ENCODE measurements at places on chromosomes 3 and 15.

DNA sequence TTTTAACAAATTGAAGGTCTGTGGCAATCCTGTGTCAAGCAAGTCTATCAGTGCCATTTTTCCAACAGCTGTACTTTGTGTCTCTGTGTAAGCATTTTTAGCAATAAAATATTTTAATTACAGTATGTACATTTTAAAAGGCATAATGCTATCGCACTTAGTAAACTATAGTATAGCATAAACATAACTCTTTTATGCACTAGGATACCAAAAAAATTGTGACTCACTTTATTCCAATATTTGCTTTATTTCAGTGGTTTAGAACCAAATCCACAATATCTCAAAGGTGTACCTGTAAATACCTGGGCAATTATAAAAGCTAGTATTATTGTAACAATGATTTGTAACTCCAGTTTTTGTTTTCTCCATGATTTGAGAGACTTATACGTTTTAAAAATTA, 46.5 kb downstream of the FRMD5 start:
- no peak for DNase-seq

DNA sequence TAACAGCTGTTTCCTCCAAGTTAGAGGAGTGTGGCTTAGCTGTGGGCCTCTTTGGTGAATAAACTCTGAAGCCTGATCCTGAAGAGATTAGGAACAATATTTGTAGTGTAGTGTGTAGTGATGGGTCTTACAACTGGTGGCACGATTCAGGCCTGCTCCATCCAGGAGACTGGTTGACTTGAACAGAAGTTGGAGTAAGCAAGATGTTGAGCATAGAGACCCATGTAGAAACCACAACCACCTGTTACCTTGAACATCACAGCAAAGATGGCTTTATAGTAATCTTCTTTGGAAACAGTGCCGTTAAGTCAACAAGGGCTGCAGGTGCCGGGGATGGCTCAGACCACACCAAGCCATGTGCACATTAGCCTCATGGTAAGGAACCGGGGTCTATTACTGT, 74.2 kb upstream of the RASGRP1 start:
- DNase-seq: no peak

DNA sequence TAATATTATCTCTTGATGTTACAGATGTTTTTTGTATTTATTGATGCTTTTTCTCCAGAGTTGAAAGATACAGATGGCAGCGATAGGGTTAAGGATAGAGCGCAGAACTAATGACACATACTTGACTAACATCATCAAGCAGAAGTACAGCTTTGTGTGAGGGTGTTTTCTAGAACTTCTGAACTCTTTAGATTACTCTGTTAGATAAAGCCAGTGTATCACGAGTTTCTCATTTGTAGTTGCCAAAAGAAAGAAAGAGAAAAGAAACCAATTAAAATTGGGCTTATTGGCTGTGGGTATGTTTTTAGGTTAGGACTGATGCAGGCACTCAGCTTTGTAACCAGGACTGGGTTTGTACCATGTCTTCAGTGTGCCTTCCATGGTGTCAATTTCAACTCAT, 6.6 kb upstream of the GPR171 start:
- no peak for DNase-seq

GRCh38 chr3:188974856-188975599, 196.7 kb upstream of the TPRG1 start:
- DNase-seq: no peak

DNA sequence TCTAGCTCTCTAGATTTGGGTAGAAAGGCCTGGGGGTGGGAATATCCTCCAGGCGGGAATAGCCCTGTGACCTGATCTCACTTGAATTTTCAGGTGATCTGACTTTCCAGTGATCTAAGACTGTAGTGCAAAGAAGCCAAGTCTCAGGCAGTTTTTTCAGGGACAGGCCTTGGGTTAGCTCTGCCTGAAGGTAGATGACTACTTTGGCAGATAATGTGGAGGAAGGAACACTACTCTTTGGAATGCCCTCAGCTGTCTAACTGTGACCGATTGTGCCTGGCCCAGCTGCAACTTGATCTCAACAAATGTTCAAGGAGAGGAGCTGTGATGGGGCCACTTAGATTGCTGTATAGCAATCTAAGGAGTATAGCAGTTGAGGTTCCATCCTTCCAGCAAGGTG, 193.7 kb downstream of the TCF12 start:
- no peak for DNase-seq

- no peak for DNase-seq
Observed at GRCh38 chr3:64167351-64167750, 57.9 kb downstream of the PRICKLE2 start.

GRCh38 chr3:149560001-149560400, 85.5 kb downstream of the TM4SF4 start:
- no peak for DNase-seq

DNA sequence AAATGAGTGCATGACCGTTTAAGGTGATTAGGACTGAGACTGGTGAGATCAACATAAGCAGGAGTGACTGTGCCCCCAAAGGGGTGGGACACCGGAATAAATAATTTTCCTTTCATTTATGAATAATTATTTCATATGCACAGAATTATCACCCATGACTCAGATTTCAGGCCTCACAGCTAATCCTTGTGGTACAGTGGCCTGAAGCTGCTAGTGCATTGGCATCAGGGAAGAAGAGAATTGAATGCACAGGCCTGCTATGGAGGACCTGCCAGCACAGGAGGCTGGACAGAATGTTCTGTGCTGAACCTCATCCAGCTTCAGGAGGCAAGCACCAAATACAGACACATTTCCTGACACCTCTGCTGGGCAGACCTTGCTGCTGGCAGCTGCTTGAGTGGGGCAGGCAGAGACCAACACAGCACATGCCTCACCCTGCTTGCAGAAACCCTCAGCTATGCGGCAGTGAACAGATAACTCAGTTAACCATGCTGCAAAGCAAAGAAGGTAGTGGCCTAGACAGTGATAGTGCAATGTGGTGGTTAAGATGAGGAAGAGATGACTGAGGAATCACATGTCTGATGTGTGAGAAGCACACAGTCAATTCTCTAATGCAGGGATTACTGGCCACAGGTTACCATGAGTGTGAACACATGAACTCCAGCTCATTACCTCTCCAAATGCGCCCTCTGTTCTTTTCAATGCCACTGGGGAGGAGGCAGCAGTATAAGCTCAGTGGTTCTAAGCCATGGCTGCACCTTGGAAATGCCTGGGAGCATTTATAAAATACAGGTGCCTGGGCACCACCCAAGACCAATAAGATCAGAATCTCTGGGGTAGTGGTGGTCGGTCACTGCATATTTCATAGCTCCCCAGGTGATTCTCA, 68.1 kb upstream of the SCN5A start:
- no peak for DNase-seq

DNA sequence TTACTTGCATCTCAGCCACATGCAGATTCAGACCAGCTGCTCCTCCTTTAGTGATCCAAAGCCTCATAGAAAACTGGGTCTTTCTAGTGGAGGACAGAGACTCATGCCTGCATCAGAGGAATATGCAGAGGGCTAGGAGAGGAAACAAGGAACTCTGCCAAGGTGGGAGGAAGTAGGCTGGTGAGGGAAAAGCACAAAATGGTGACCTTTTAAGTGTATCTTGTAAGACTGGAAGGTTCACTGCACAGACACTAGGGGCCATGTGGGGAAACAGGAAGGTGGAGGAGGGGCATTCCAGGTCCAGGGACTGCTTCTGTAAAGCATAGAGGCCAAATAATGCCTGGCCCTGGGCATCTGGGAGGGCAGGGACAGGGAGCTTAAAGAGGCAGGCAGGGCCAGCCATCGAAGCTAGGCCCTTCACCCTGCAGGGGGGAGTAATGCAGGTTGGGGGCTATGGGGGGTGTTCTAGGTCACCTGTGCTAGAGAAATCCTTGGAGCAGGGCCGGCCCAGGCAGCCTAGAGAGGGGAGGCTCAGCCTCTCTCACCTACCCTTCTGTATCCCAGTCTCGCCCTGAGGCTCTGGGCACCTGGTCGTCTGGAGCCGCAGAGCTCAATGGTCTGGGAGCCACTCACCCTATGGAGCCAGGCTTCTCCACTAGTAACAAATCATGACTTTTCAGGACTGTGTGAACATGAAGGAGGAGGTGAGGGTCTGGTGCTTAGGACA, 117.7 kb downstream of the DNAJB8 start:
- no peak for DNase-seq

- no peak for DNase-seq
Observed at GRCh38 chr3:80052271-80052670, 284.5 kb upstream of the ROBO1 start.

- DNase-seq: no peak
Observed at GRCh38 chr3:140424726-140425125, 253.1 kb upstream of the TRIM42 start.

- peak; percentile 78 for DNase-seq
Observed at GRCh38 chr3:185253645-185254410, at the start of gene EHHADH. Gene EHHADH (minus strand): TSS chr3:185254049. CDS start chr3:185254022, 27 bp downstream.

- DNase-seq: no peak
Observed at GRCh38 chr3:53239800-53240199, 16.0 kb downstream of the TKT start.

- DNase-seq: no peak
Observed at GRCh38 chr3:189195302-189195701, 23.5 kb downstream of the TPRG1 start.

DNA sequence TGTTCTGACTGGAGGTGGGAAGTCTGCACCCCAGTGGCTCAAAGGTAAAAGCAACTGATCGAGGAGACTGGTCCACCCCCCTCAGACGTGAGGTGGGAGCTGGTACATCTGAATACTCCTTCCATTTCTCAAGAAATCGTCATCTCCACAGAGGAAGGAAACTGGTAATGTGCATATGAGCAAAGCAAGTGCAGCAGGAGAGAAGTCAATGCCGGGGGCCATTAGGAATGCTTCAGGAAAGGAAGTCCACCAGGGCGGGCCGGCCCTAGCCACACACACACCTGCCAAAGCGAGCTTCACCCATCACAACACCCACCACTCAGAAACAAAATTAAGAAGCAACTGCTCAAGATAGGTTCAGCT, 8.5 kb downstream of the TBC1D2B start:
- DNase-seq: no peak

DNA sequence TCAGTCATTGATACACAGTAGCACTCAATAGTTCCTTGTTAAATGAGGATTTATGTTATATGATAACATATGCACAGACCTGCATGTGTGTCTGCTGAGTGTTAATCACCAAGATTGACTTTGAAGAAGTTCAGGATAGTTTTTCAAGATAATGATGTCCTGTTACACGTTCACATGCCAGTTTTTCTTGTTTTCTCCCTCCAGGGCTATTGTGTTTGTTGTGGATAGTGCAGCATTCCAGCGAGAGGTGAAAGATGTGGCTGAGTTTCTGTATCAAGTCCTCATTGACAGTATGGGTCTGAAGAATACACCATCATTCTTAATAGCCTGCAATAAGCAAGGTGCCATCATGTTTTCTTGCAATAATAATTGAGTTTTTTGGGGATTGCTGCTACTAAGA, 9.8 kb downstream of the SRPRB start:
- DNase-seq: no peak

- no peak for DNase-seq
Observed at GRCh38 chr15:90087454-90088154, 14.7 kb downstream of the IDH2 start.

DNA sequence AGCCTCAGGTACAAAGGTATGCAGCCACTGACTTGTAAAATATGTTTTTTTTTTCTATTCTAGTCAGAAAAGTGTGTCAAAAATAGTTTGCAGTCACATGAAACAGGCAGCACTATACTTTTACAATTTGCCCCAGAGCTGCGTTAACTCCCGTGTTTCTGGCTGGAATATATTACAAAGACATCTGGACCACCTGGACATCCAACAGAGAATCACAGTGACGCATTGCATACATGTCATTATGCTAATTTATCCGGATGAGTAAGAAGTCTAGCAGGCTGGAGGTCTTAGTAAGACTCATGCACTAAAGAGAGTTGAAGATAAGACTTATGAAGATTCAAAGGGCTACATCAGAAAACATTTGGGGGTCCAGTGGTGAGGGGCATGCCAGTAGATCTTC, 39.2 kb upstream of the STRIT1 start:
- DNase-seq: no peak

- DNase-seq: no peak
Observed at GRCh38 chr15:29890336-29891095, 68.2 kb upstream of the TJP1 start.

GRCh38 chr3:112303764-112304325, 9.8 kb upstream of the SLC9C1 start:
- DNase-seq: no peak

GRCh38 chr3:101884776-101885175, 35.5 kb downstream of the NFKBIZ start:
- no peak for DNase-seq

DNA sequence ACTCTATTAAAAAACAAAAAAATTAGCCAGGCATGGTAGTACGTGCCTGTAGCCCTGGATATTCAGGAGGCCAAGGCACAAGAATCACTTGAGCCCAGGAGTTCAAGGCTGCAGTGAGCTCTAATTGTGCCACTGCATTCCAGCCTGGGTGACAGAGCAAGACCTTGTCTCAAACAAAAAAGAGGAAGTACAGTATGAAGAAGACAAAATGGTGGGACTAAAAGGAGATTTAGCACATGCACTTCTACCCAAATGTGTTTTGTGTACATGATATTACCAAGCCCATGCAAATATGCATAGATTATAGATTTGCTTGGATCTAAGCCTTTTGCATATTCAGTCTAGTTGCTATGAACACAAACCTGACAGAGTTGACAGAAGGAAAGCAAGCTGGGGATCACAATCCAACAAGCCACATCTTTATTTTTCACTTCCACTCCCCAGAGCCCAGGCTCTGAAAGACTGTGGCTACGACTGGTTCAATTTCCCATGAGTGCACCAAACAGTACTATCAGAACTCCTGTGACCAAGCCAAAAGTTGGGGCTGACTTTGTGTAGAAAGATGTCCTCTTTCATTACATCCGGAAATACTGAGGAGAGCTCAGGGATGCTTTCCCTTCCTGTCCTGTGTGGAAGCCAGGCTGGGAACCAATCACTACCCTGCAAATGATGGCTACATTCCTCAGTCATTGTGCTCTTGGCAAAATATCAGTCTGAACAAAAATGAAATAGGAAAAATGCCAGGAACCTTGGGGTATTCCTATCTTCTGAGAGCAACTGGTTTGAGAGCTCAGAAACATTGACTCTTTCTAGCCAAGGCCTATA, 49.4 kb downstream of the TGM4 start:
- DNase-seq: no peak

GRCh38 chr15:101570241-101570640, 80.7 kb upstream of the PCSK6 start:
- DNase-seq: no peak
